ENCODE measurements at places on chromosomes 7 and 10. TPM values are rescaled to one million over a fixed set of nuclear protein-coding genes. Genes with fewer than 3 reads are reported as not detected.

Gene SP8
- total RNA-seq: not detected

Gene CYP2C18
- 2.2 TPM for total RNA-seq

Gene ACADSB
- total RNA-seq: 26.6 TPM

DNA sequence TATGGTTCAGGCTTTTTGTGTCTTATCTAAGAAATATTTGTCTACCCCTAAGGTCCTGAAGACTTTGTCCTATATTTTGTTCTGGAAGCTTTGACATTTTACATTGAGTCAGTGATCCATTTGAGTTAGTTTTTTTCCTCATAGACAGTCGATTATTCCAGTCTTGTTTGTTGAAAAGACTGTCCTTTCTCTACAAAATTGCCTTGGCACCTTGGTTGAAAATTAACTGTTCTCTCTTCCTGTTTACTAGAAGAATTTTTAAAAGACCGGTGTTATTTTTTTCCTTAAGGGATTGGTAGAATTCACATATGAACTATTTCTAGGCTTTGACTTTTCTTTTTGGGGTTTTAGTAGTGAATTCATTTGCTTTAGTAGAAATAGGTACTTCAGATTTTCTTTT is 12.0 kb downstream of the PLEKHA1 start:
- DNase-seq: no peak

DNA sequence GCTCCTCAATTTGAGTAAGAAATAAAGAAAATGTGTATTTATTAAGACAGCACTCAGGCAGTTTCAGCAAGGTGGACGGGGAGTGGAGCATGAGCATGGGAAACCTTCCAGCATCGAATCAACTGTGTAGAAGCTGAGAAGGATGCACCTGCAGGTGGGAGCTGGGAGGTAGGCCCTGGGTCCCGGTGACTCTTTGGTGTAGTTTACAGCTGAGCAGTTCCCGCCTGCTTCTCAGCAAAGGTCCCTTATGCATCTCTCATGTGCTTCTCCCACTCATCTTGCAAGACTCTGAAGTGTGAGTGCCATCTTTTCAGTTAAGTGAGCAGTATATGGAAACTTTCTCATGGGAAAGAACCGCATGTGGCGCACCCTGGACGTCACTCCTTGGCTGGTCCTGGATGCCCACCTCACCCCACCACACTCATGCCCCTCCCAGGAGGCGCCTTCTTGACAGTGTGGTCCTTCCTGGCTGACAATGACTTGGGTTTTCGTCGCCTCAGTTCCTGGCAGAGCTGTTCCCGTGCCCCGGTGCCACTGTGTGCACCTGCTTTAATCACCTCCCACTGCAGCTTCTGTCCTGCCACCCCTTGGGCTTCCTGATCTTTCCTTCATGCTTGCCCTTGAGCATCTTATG is 19.8 kb upstream of the PURB start:
- no peak for DNase-seq

DNA sequence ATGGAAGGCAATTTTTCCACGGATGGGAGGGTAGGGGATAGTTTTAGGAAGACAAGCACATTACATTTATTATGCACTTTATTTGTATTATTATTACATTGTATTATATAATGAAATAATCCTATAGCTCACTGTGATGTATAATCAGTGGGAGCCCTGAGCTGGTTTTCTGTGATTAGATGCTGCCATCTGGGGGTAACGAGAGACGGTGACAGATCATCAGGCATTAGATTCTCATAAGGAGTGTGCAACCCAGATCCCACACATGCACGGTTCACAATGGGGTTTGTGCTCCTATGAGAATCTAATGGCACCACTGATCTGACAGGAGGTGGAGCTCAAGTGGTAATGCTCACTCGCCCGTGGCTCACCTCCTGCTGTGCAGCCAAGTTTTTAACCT is 103.9 kb upstream of the STK17A start:
- no peak for DNase-seq

GRCh38 chr10:95267251-95267650 is 23.6 kb downstream of the PDLIM1 start:
- no peak for DNase-seq

- DNase-seq: no peak
Measured at GRCh38 chr7:109821156-109821555, 1251.5 kb downstream of the DNAJB9 start.

- DNase-seq: no peak
Measured at GRCh38 chr10:55374917-55375316, 573.9 kb upstream of the PCDH15 start.

- DNase-seq: no peak
Measured at GRCh38 chr10:30151581-30152389, 92.4 kb upstream of the JCAD start.

DNA sequence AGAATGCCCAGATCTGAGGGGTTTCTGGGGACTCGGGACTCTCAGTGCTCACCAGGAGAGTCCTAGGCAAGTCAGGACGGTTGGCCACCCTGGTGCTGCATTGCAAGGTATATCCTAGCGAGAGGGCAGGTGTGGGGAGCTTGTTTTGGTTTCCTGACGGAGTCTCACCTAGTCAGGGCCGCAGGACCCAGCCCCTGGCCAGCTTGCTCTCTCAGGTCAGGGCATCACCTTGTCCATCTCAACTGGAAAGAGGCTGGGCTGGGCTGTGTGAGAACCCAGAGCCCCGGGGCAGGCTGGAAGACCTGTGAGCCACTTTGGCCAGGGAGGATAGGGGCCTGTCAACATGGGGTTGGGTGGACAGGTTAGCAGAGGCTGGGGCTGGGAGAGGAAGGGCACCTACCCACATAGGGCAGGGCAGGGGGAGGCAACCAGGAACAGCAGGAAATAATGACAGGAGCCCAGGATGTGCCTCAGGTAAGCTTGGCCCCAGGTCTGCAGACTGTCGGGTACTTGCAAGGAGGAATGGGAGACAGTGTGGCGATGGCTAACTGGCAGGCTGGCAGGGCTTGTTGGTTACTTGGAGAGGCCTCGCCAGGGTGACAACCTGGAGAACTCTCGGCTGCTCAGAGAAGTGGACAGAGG is 31.5 kb downstream of the DNAJB12 start:
- no peak for DNase-seq

DNA sequence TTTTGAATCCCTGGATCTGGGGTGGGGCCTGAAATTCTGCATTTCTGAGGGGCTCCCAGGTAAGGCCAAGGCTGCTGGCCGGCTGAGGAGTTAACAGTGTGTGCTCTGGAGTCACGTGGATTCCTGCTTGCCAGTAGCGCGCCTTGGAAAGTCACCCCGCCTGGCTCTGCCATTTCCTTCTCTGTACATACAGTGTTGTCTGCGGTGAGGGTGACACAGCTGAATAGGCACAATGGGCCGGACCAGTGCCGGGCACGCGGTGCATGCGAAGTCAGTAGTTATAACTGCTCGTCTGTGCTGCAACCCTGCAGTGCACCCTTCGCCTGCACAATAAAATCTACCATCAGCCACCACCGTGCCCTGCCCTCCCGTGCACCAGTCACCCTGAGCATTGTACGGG is 68.0 kb upstream of the EEPD1 start:
- DNase-seq: peak; percentile 66

Gene OR13A1
- total RNA-seq: not detected

- DNase-seq: no peak
Measured at GRCh38 chr10:121113385-121113696, 262.2 kb downstream of the WDR11 start.

GRCh38 chr7:14446829-14447228 is 455.7 kb downstream of the DGKB start:
- DNase-seq: no peak

Measured in kidney (tissue), 22 donors.